ENCODE measurements at places on chromosomes 11 and 22.

GRCh38 chr11:84022695-84023094 lies 736.5 kb upstream of the CCDC90B start:
- no peaks in the 10 kb centered on the region for H3K27me3 ChIP-seq
- no peak for DNase-seq
- no peaks in the 10 kb centered on the region for H3K4me1 ChIP-seq
- H3K4me3 ChIP-seq, result no peak overlapping the region

GRCh38 chr11:10495464-10495786 lies 40.4 kb downstream of the AMPD3 start:
- no peaks in the 10 kb centered on the region for H3K27me3 ChIP-seq
- peaks cover 80% of the 10 kb centered on the region for H3K36me3 ChIP-seq
- H3K27ac ChIP-seq, result no peak overlapping the region
- no peak overlapping the region for H3K4me3 ChIP-seq
- peaks cover 12% of the 10 kb centered on the region for H3K4me1 ChIP-seq

DNA sequence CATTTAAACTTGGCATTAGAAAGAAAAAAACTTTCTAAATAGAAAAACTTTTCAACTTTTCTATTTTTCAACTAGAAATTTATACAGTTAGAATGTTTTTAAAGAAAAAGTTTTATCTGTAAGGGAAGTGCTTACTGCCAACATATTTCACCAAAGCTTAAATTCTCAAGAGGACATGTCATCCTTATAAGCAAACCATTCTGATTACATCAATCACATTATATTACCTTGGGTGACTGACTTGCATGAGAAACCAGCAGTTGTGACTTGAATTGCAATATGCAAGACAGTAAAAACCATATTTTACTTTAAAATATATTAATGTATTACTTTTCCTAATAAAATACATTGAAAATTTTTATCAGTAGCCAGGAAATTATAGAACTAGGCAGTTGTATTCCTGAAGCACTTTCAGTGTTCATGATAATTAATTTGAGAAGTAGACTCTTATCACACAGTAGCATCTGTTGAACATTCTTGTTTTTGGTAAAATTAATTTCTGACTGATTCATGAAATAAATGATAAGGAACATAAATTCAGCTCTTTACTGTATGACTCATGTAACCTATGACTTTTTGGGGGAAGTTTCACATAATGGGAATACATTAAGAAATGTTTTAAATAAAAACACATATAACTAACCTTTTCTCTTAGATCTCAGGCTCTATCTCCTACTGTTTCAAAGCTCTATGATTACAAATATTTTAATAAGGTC lies 345.0 kb upstream of the CCDC179 start:
- H3K36me3 ChIP-seq, result no peaks in the 10 kb centered on the region
- H3K4me1 ChIP-seq, result no peaks in the 10 kb centered on the region
- no peak for DNase-seq
- no peaks in the 10 kb centered on the region for H3K27me3 ChIP-seq
- no peak overlapping the region for H3K4me3 ChIP-seq
- H3K27ac ChIP-seq, result no peak overlapping the region

GRCh38 chr11:73195191-73196007 lies 22.7 kb upstream of the P2RY2 start:
- no peaks in the 10 kb centered on the region for H3K27me3 ChIP-seq
- no peak overlapping the region for H3K4me3 ChIP-seq
- H3K4me1 ChIP-seq, result peaks cover 7% of the 10 kb centered on the region
- H3K36me3 ChIP-seq, result no peaks in the 10 kb centered on the region

GRCh38 chr22:48825802-48826520 lies 1001.7 kb downstream of the BRD1 start:
- H3K27me3 ChIP-seq, result peaks cover 47% of the 10 kb centered on the region
- no peaks in the 10 kb centered on the region for H3K4me1 ChIP-seq

- H3K4me3 ChIP-seq, result no peak overlapping the region
- peaks cover 15% of the 10 kb centered on the region for H3K4me1 ChIP-seq
- peak; percentile 58 for DNase-seq
- no peaks in the 10 kb centered on the region for H3K27me3 ChIP-seq
- no peak overlapping the region for H3K27ac ChIP-seq
- H3K36me3 ChIP-seq, result no peaks in the 10 kb centered on the region
Observed at GRCh38 chr11:61121192-61121831, 19.0 kb downstream of the CD5 start.

GRCh38 chr11:19714387-19715363 lies 2.0 kb downstream of the NAV2 start:
- DNase-seq, result peak; percentile 34
- no peaks in the 10 kb centered on the region for H3K36me3 ChIP-seq
- H3K4me3 ChIP-seq, result peak overlapping the region; percentile 78
- peak overlapping the region; percentile 92 for H3K27ac ChIP-seq

Data from heart right ventricle (tissue), 16 donors.